Vein endothelial cell (primary cell): ENCODE measurements at places on chromosomes 4 and X. TPM values are rescaled to one million over a fixed set of nuclear protein-coding genes. Genes with fewer than 3 reads are reported as not detected.

CFI gene
- 47.0 and 48.1 TPM in 2 replicates for total RNA-seq

GLRB gene
- total RNA-seq: 2.0 and 4.2 TPM in 2 replicates

KLF8 gene
- total RNA-seq: 0.65 and 1.4 TPM in 2 replicates

DDX60 gene
- total RNA-seq: 11.1 and 14.7 TPM in 2 replicates

TRIML2 gene
- not detected in 2 replicates for total RNA-seq

AFF1 gene
- total RNA-seq: 34.2 and 36.3 TPM in 2 replicates

REELD1 gene
- total RNA-seq: not detected in 2 replicates

ZMAT1 gene
- total RNA-seq: 2.4 and 2.9 TPM in 2 replicates

COL4A6 gene
- 0.65 and 1.9 TPM in 2 replicates for total RNA-seq

SPANXN4 gene
- total RNA-seq: not detected in 2 replicates

SSX1 gene
- not detected in 2 replicates for total RNA-seq

AFF2 gene
- total RNA-seq: under 0.01 and 1.1 TPM in 2 replicates

PHEX gene
- total RNA-seq: 0.96 and 0.98 TPM in 2 replicates

GAGE12H gene
- not detected in 2 replicates for total RNA-seq

RAB9B gene
- 0.76 and 0.98 TPM in 2 replicates for total RNA-seq

CTAG2 gene
- total RNA-seq: not detected in 2 replicates

ASB12 gene
- total RNA-seq: not detected in 2 replicates

PNMA5 gene
- total RNA-seq: not detected in 2 replicates

PDE6B gene
- total RNA-seq: 1.5 and 4.2 TPM in 2 replicates

KCND1 gene
- 0.19 and 0.33 TPM in 2 replicates for total RNA-seq

USP27X gene
- total RNA-seq: 2.9 and 3.9 TPM in 2 replicates

ENAM gene
- under 0.01 TPM in 1 of 2 replicates, not detected in the other for total RNA-seq

BMPR1B gene
- 2.6 and 3.2 TPM in 2 replicates for total RNA-seq

AADAT gene
- total RNA-seq: 0.86 and 1.6 TPM in 2 replicates

SPARCL1 gene
- 3.6 and 4.2 TPM in 2 replicates for total RNA-seq

PABPC1L2A gene
- total RNA-seq: not detected in 2 replicates

CABS1 gene
- total RNA-seq: not detected in 2 replicates

BGN gene
- 71.8 and 339 TPM in 2 replicates for total RNA-seq

PF4V1 gene
- not detected in 2 replicates for total RNA-seq
